ENCODE measurements at places on chromosomes 1 and 21.

- no peak for DNase-seq
Observed at GRCh38 chr1:235867903-235868469, 1.3 kb upstream of the LYST start.

GRCh38 chr1:164320790-164321731, 237.9 kb upstream of the PBX1 start:
- no peak for DNase-seq

- no peak for DNase-seq
Observed at GRCh38 chr1:97827887-97828286, 92.9 kb downstream of the DPYD start.

GRCh38 chr21:16588433-16588860, 858.7 kb downstream of the USP25 start:
- no peak for DNase-seq

DNA sequence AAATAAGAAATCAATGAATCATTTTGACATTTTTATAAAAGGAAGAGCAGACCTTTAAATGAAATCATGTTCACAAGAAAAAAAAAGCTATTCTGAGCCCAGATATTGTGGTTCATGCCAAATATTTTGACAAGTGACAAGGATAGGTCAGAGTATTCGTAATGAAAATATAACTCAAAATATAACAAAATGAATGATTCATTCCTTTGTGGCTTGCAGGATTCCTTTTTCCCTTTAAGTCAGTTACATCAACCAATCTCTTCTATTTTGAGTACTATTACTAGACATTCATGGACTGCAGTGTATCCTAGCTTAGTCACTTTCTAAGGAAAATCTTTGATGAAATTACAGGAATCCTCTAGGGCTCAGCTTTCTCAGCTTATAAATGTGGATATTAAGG, 188.7 kb downstream of the COL11A1 start:
- DNase-seq: no peak

GRCh38 chr1:191350938-191351337, 807.3 kb upstream of the RGS18 start:
- no peak for DNase-seq

GRCh38 chr1:97461782-97462181, 459.1 kb downstream of the DPYD start:
- DNase-seq: no peak

GRCh38 chr1:70475023-70475422, 64.0 kb downstream of the CTH start:
- no peak for DNase-seq

DNA sequence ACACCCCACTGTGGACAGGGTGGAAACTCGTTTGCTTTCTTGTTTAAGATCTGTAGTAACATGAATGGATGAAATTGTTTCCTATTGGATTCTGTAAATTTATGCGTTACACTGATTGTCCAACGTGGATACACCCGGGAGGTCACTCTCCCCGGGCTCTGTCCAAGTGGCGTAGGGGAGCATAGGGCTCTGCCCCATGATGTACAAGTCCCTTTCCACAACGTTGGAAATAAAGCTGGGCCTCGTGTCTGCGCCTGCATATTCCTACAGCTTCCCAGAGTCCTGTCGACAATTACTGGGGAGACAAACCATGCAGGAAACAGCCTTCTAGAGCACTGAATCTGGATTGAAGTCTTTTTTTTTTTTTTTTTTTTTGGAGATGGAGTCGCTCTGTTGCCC, 1.4 kb downstream of the RCC1 start:
- no peak for DNase-seq

GRCh38 chr1:98662356-98662670, 792 bp downstream of the SNX7 start:
- DNase-seq: no peak

DNA sequence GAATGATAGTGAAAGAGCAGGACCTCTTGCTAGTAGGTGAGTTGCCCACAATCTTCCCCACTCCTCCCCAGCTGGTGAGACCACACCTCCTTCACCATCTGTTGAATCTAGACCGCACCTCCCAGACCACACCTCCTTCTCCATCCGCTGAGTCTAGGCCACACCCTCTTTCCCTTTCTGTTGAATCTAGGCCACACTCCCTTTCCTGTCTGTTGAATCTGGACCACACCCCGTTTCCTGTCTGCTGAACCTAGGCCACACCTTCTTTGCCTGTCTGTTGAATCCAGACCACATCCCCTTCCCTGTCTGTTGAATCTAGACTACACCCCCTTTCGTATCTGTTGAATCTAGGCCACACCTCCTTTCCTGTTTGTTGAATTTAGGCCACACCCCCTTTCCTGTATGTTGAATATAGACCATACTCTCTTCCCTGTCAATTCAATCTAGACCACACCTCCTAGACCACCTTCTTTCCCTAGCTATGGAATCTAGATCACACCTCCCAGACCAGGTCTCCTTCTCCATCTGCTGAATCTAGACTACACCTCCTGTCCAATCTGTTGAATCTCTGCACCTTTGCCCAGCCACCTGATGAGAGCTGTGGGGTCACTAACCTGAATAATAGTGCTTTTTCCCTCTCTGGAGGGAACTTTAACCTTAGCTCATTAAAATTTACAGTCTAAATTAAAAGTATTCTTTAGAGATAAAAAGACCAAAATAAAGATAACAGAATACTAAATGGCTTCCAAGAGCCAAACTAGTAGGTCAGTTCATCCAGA, 116.3 kb downstream of the DAB1 start:
- DNase-seq: no peak

DNA sequence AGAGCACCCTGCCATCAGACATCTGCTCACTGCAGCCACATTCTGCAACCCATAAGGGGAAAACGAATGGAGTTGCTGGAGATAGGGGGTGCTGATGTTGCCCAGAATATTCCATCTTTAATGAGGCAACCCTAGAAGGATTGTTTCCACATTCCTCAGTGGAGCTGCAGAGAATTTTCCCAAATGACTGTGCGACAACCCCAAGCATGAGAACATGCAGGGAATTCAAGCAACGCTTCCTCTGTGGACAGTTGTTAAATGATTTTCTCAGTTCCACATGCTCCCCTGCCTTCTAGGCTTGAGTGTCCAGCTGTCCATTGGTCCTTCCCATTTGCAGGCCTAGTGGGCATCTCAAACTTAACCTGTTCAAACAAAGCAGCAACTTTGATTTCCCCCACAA, 20.5 kb upstream of the UBL4B start:
- DNase-seq: no peak

GRCh38 chr1:38028105-38028591, 15.6 kb downstream of the UTP11 start:
- no peak for DNase-seq

DNA sequence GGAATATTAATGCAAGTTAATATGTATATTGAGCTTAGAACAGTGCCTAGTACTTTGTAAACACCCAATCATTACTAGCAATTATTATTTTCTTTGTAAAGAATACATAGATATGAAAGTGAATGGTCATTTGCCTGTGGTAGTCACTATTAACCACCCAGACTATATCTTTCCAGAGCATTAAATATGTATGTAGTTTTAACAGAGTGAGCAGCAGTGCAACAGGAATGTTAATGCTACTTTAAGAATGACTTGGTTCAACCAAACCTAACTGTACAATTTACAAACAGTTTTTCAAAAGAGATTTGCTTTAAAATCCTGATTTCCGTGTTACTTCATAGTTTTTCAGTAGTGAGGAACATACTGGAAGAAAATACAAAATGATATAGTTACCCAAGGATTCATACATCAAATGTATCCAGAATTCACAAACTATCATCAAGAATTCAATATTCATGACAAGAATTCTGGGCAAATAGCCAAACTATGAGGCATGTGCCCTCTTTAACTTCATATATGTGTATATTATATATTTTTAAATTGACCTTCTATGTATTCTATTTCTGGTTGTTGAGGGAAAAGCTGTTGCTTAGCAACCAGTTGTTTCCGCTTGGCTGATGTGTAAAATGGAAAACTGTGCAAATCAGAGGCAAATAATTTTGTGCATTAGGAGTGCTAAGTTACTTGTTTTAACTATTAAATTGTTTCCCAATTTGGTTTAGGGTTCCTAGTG, 34.9 kb upstream of the IVNS1ABP start:
- DNase-seq: no peak

DNA sequence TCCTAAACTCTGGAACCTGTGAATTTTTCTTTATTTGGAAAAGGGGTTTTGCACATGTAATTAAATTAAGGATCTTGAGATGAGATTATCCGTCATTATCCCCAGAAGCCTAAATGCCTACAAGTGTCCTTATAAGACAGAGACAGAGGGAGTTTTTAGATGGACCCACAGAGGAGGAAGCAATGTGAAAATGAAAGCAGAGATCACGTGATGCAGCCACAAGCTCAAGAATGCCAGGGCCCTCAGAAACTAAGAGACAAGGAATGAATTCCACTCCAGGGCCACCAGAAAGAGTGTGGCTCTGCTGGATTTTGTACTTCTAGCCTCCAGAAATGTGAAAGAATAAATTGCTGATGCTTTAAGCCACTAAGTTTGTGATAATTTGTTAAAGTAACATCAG, 183.6 kb upstream of the UBE2U start:
- peak; percentile 49 for DNase-seq

DNA sequence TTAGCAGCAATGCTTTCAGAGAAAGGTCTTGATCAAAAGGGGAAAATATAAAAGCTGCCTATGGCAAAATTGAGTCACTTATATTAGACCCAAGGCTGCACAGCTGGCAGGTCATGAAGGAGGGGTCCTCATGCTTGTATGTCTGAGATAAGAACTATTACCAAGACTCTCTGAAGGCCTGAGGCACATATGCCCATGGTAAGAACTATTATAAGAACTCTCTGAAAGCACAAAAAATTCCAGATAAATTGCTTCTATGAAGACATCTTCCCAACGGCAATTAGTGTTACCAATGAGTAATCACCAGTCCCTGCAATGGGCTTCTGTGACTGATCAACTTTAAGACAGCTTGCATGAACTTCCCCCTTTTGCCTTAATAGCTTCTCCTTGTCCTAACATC, 42.8 kb upstream of the LRIF1 start:
- no peak for DNase-seq

GRCh38 chr1:30680879-30681278, 42.5 kb downstream of the MATN1 start:
- no peak for DNase-seq

GRCh38 chr1:116553386-116554115, 17.3 kb downstream of the CD58 start:
- no peak for DNase-seq

DNA sequence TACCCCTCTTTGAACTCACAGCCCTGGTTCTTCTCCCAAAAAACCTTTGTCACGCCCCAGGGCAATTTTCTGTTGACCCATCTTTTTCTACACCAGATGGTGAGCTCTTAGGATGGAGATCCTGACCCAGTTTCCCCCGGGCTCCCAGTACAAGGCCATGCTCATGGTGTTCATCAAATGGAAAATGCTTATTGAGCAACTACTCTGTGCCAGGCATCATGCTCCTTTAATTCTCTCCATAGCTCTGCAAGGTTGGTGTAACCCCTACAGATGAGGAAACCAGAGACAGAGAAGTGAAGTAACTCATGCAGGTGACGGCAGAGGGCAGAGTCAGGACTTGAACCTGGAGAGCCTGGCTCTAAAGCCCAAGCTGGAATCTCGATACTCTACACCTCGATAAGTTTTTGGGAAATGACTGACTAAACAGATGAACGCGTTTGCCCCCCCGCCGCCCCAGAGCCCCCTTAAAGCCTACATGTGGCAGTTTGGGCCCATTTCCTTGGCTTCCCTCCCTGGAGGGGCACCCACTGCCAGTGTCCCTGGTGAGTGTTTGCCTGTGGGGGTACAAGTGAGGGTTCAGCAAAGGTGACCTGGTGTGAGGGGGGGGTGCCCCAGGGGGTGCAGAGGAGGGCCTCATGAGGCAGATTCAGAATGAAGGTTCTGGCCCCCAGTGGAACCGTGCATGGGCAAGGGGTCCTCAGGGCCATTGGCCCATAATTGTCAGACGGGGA, 30.2 kb upstream of the RUNX3 start:
- no peak for DNase-seq

DNA sequence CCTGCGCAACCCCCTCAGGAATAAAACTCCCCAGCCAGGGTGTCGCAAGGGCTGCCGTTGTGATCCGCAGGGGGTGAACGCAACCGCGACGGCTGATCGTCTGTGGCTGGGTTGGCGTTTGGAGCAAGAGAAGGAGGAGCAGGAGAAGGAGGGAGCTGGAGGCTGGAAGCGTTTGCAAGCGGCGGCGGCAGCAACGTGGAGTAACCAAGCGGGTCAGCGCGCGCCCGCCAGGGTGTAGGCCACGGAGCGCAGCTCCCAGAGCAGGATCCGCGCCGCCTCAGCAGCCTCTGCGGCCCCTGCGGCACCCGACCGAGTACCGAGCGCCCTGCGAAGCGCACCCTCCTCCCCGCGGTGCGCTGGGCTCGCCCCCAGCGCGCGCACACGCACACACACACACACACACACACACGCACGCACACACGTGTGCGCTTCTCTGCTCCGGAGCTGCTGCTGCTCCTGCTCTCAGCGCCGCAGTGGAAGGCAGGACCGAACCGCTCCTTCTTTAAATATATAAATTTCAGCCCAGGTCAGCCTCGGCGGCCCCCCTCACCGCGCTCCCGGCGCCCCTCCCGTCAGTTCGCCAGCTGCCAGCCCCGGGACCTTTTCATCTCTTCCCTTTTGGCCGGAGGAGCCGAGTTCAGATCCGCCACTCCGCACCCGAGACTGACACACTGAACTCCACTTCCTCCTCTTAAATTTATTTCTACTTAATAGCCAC, 696 bp downstream of the TGFB2 start:
- DNase-seq: no peak

GRCh38 chr1:39528082-39528481, 36.6 kb downstream of the BMP8A start:
- no peak for DNase-seq

DNA sequence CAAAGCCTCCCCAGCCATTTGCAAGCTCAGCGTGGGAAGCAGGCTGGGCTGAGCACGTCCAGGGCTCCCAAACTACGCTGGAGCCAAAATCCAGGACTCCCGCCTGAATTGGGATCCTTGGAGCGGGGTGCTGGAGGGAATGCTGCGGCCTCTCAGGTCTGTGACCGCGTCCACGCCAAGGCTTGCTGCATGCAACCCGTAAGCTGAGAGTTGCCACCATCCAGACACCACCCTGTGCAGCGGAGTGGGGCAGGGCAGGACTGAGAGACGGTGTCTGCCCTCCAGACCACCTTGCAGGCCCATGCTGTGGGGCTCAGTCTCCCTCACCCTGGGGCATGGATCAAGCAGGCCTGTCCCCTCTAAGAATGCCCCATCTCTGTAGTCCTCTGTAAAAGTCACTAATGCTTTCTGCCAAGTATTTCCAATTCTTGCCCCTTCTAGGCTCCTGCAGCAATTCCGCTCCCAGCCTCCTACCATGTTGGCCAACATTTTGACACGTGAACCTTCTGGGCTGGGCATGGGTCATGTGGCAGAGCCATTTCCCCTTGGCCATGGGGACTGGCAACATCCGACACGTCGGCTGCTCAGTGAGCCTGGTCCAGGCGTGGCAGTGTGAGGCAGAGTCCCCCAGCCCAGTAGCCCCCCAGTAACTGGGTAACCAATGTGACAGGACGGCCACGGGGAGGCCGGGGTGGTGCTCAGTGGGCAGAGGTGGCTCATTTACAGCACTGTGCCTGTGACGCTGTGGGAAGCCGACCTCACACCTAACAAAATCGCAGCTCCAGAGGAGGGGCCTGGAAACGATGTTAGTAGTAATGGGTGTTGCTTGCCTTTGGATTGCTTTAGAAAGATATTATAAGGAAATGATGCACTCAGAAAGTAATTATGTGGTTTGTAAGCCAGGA, 57.9 kb upstream of the PDE9A start:
- no peak for DNase-seq

- no peak for DNase-seq
Observed at GRCh38 chr1:28147264-28148094, 29.0 kb downstream of the PTAFR start.

GRCh38 chr1:38677311-38677710, 182.3 kb downstream of the RRAGC start:
- no peak for DNase-seq

- DNase-seq: no peak
Observed at GRCh38 chr1:157177733-157178394, 39.7 kb upstream of the ETV3 start.

Data from GM04503 (cell line).